ENCODE measurements at places on chromosomes 16 and 17. TPM values are rescaled to one million over a fixed set of nuclear protein-coding genes. Genes with fewer than 3 reads are reported as not detected.

DNA sequence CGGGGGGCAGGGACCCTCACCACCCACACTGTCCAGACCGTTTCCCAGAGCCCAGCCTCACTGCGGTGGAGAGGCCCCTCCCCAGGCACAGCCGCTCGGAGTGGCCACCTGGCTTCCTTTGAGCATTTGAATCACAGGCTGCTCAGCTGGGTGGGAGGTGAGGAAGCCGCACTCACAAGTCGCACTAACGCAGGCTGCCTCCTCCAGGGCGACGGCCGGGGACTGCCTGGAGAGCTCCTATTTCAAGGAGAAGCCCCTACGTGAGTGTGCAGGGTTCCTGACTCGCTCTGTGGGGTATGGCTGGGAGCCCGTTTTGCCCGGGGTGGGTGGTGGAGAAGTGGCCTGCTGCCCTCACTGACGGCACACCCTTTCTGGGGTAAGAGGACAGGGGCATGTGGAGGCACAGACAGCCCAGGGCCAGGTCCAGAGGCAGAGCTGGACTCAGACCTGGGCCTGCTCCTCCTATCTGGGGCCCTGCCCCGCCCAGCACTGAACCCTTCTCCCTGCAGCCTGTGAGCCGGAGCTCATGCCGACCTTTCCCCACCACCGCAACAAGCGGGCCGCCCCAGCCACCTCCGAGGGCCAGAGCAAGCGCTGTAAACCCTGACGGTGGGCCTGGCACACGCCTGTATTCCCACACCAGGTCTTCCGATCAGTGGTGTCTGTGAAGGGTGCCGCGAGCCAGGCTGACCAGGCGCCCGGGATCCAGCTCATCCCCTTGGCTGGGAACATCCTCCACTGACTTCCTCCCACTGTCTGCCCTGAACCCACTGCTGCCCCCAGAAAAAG is 6.2 kb downstream of the SPATA2L start:
- H3K4me1 ChIP-seq, result peaks cover 3% of the 10 kb centered on the region
- H3K36me3 ChIP-seq, result no peaks in the 10 kb centered on the region
- no peak overlapping the region for H3K27ac ChIP-seq
- no peaks in the 10 kb centered on the region for H3K27me3 ChIP-seq
- no peak for DNase-seq

GRCh38 chr16:75244844-75245758 is 6.3 kb downstream of the BCAR1 start:
- no peaks in the 10 kb centered on the region for H3K27me3 ChIP-seq
- no peak overlapping the region for H3K4me3 ChIP-seq
- peak; percentile 68 for DNase-seq
- H3K4me1 ChIP-seq, result peaks cover 33% of the 10 kb centered on the region
- H3K27ac ChIP-seq, result peak overlapping the region; percentile 85

DNA sequence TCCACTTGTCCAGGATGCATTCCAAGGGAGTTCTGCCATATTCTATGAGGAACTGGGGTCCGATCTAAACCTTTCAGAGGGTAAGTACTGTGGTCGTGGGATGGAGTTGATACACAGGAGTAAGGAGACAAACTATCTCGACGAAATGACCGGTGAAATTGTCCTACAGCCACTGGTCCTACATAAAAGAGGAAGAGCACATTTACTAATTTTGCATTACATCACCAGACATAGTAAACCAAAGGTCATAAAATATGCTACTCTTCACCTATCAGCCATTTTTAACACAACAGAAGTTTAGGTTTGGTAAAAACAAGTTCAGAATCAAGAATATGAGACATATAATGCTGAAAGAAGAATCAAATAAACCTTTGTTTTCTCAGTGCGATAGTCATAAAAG is 8.1 kb downstream of the HSF5 start:
- H3K27me3 ChIP-seq, result no peaks in the 10 kb centered on the region
- DNase-seq, result no peak
- H3K4me1 ChIP-seq, result no peaks in the 10 kb centered on the region

GRCh38 chr16:79601931-79602627 is 1.5 kb upstream of the MAF start:
- H3K36me3 ChIP-seq, result no peaks in the 10 kb centered on the region
- H3K4me1 ChIP-seq, result no peaks in the 10 kb centered on the region
- peak; percentile 79 for DNase-seq
- H3K27me3 ChIP-seq, result no peaks in the 10 kb centered on the region
- peak overlapping the region; percentile 76 for H3K4me3 ChIP-seq

GRCh38 chr16:28491230-28491969 is 474 bp downstream of the CLN3 start:
- peaks cover 3% of the 10 kb centered on the region for H3K36me3 ChIP-seq
- peak; percentile 21 for DNase-seq
- H3K4me1 ChIP-seq, result no peaks in the 10 kb centered on the region
- H3K4me3 ChIP-seq, result peak overlapping the region; percentile 73
- H3K27me3 ChIP-seq, result no peaks in the 10 kb centered on the region

DNA sequence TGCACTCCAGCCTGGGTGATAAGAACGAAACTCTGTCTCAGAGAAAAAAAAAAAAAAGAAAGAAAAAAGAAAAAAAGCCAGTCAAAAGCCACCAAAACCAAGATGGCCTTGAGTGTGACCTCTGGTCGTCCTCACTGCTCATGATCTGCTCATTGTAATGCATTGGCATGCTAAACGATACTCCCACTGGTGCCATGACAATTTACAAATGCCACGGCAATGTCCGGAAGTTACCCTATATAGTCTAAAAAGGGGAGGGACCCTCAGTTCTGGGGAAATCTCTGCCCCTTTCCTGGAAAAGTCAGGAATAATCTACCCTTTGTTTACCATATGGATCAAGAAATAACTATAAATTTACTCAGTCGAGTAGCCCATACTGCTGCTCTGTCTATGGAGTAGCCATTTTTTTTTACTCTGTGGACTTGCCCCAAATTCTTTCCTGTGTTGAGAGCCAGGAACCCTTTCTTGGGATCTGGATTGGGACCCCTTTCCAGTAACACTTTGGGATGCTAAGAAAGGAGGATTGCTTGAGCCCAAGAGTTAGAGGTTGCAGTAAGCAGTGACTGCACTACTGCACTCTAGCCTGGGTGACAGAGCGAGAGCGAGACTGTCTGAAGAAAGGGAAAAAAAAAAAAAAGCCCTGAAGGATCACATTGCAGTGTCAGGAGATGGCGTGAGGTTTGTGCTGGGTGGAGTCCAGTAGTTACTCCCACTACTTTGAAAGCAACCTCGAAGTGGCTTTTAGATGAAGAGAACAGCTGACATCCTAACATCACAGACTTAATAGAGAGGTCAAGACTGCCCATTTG is 3.7 kb upstream of the TMEM231 start:
- H3K4me1 ChIP-seq, result no peaks in the 10 kb centered on the region
- no peak overlapping the region for H3K4me3 ChIP-seq
- no peak overlapping the region for H3K27ac ChIP-seq
- no peaks in the 10 kb centered on the region for H3K36me3 ChIP-seq
- DNase-seq, result no peak

GRCh38 chr17:52201767-52202519 is 43.4 kb upstream of the CA10 start:
- DNase-seq, result no peak
- no peak overlapping the region for H3K4me3 ChIP-seq
- no peaks in the 10 kb centered on the region for H3K4me1 ChIP-seq
- no peaks in the 10 kb centered on the region for H3K27me3 ChIP-seq

- DNase-seq, result no peak
- H3K36me3 ChIP-seq, result no peaks in the 10 kb centered on the region
- H3K4me3 ChIP-seq, result no peak overlapping the region
- peaks cover 7% of the 10 kb centered on the region for H3K27me3 ChIP-seq
These were observed 27.4 kb downstream of the TMEM132E start for GRCh38 chr17:34606763-34607162.

Gene EPX
- total RNA-seq, result not detected

Gene CMTM1
- total RNA-seq, result 1.5 TPM

Gene THAP11
- total RNA-seq, result 78.6 TPM

Gene CDRT15
- total RNA-seq, result not detected

Gene RILP
- 24.4 TPM for total RNA-seq

Data from prostate gland (tissue), 2 donors.